ENCODE measurements at places on chromosomes 7 and 10.

GRCh38 chr7:101817471-101818286, at the start of gene CUX1:
CUX1 (plus strand) TSS chr7:101817626; CDS start chr7:101817640, 14 bp downstream.
- DNase-seq = no peak

DNA sequence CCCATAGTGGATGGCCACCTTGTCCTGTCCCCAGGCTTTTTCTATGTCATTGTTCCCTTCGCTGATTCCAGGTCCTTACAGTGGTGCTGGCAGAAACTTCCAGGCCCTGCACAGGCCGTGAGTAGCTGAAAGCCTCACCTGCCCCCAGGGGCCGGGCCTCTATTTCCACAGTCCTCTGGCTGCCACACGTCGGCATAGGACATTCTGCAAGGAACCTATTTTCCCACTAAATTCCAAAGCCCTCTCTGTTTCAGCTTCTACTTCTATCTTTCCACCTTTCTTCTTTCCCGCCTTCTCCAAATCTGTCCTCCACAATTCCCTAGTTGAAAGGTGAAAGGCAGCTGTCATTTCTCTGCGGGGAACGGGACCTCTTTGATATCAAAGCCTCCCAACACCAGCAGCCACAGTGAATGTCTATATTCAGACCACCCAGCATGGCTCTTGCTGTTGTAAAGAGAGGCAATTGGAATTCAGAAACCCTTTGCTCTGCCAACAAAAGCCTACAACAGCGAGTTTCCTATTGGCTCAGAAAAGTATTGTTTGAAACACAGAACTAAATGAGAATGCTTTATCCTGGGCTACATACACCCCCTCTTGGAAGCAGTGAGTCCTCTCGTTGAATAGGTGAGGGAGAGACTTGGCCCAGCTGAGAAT, 607.7 kb downstream of the GALNT17 start:
- no peak for DNase-seq

- DNase-seq = no peak
Observed at GRCh38 chr7:47737601-47738000, 155.7 kb upstream of the TNS3 start.

GRCh38 chr10:5971315-5971832, 6.0 kb downstream of the IL15RA start:
- DNase-seq = no peak

- DNase-seq = no peak
Observed at GRCh38 chr7:144903201-144903600, 67.3 kb upstream of the TPK1 start.

DNA sequence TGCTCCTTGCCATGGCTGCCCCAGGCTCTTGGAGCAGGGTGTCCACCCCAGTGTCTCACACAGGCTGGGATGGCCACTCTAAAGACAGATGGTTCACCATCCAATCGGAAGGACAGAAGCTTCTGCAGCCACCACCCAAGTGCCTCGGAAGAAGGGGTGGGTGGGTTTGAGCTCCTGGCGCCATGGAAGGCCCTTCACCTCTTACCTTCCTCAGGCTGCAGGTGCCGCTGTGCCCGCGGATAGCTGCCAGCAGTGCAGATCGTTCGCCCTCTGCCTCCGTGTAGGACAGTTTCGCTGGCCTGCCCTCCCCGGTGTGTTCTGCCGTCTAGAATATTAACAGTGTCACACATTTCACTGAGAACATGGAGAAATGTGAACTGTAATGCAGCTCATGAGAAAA, 243.6 kb upstream of the GRB10 start:
- DNase-seq = no peak

DNA sequence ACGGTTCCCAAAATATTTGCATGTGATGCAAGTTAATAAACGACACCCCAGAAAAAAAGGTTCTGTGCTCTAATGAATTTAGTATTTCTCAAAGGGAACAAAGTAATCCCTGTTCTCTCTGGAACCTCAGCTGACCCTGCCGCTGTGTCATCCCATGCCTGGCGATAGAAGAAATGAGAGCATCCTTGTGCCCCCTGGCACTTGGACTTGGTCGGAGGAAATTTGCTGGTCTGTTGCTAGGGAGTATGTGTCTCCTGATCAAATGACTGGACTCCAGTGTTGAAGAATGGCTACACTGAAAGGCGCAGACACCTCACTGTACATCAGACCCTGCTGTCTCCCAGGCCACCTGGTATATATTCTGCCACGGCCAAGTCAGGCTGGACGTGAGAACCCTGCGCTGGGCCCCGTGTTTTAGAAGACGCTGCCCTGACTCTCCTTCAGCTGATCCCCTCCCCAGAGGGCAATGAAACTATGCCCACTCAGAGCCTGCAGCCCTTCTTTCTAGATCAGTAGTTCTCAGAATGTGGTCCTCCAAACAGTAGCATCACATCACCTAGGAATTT, 67.2 kb downstream of the THNSL1 start:
- no peak for DNase-seq

DNA sequence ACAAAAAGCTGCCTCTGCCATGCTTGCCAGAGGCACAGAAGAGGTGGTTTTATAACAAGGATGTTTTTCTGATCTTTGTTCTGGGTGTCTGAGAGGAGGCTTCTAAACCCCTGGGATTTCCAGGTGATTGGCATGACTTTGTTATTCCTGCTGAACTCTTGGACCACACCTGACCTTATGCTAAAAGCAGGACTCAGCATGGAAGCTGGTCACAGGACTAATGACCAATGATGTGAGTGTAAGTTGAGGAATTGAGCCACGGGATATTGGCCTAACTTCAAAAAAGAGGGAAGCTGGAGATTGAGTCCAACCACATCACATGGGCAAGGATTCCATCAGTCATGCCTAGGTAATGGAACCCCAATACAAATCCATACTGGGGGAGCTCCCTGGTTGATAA, 437.9 kb downstream of the POM121L12 start:
- no peak for DNase-seq

DNA sequence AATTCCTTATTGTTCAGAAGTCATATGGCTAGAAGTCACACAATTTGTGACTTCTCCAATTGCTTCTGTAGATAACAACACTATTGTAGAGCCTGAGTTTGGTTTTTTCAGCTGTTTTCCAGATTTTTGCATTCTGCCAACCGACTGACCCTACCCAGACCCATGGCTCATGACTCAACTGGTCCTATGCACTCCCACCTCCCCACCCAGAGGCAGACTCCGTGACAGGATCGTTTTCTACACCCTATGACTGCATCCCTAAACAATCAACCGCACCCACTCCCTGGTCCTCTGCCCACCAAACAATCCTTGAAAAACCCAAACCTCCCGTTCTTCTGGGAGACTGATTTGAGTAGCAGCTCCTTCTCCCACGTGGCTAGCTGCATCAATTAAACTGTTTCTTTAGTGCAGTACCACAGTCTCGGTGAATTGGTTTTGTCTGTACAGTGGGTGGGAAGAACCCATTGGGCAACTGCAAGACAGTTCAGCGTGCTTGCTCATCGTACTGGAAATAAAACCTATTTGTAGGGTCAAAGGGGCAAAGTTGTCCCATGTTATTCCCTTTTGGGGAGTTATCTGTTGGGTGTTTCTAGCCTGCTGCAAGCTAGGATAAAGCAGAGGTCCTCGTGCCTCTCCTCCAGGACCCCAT, 150.3 kb upstream of the FAM20C start:
- no peak for DNase-seq

DNA sequence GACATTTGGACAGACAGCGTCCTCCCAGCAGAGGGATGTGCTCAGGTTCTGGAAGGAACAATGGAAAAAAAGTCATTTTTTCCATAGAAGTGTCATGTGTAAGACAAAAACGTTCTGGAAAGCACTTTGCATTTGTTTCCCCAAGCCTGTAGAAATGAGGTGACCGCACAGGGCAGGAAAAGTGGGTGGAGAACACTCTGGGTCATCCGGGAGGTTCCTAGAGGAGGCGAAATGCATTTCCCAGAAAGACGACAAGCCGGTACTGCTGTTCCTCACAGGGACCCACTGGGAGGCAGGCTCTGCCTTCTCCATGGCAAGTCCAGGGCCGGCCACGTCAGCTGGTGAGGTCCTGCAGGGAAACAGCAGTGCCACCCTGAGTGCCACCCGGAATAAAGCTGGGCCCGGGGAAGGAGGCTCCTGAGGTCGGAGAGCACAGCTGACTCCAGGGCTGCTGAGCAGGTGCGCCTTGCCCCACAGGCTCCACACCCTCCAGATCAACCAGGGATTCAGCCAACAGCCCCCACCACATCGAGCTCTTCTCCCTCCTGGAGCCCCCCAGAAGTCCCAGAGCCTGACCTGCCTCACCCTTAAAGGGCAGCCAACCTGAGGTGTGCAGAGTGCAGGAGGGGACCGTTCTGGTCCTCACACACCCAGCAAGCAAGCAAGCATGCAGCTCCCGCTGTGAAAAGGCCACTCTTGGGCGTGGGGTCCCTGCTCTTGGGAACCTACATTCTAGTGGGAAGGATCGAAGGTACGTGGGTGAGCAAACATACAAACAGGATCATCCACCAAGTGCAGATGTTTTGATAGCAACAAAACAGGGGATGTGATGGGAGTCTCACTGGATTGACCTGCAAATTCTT, 28.8 kb upstream of the INPP5A start:
- DNase-seq = no peak

DNA sequence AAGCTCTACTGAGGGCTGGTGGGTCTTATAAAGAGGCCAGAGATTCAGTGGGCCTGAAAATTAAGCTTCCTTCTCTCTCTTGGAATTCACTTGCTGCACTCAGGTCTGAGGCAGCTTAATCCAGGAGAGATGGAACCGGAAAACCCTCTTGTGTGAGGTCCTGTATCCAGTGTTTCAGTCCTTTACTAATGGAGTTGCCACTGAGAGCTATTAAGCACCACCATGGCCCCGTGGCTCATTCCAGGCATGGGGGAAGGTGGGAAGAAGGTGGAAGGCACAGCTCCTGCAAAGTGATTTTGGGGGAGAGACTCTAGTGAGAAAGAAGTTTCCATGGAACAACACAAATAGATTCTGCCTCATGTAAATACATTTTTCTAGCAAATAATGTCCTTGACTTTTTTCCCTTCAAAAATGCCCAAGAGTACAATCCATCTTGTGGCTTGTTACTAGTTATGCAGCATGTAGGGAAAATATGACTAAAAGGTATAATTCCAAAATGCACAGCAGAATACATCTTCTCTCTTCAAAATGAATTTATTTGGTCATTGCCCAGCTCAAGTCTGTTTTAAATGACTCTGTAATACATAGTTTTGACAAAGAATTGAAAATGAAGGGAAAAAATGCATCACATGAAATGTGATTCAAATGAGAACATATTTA, 46.7 kb upstream of the FOXI2 start:
- DNase-seq = no peak

DNA sequence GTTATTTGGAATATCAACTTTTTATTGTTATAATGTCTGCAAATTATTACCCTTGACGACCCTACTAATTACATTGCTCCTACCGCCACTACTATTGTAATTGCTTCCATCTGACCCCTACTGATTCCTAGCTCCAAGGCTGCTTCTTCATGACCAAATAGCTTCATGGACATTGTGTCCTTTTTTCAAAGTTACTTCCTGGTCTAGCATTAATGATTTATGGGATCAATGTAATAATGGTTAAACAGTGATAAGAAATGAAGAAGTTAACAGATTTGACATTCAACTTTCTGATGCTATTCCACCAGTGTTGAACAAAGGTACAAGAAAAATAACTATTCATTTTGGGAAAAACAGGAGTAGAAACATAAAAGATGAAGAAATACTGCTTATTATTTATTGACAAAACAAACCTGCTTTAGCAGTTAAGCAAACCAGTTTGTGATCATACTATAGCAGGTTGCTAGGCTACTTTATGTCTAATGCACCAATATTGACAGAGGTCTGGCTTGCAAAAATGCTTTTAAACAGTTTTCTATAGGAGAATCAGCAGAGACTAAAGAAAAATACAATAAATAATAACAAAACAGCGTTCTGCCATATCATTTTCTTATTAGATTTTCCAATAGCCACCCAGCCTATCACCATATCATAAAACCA, 125.8 kb downstream of the PCLO start:
- no peak for DNase-seq

GRCh38 chr7:130822642-130823041, 88.6 kb upstream of the KLF14 start:
- DNase-seq = no peak

GRCh38 chr7:88396295-88396947, 89.7 kb upstream of the STEAP4 start:
- DNase-seq = no peak

GRCh38 chr10:92729886-92730285, 40.1 kb downstream of the HHEX start:
- no peak for DNase-seq

DNA sequence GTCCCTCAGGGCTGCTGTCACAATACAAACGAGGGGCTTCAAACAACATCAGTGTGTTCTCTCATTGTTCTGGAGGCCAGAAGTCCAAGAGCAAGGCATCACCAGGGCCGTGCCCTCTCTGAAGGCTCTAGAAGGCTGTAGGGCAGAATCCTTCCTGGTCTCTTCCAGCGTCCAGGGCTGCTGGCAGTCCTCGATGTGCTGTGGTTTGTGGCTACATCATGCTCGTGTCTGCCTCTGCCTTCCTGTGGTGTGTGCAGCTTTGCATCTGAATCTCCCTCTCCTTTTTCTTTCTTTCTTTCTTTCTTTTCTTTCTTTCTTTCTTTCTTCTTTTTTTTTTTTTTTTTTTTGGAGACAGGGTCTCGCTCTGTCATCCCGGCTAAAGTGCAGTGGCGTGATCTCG, 103.5 kb downstream of the INSYN2A start:
- DNase-seq = no peak
